Gastroesophageal sphincter (tissue), 4 donors: ENCODE measurements at places on chromosomes 6 and 20. TPM values are rescaled to one million over a fixed set of nuclear protein-coding genes. Genes with fewer than 3 reads are reported as not detected.

MLN gene
- total RNA-seq, result not detected

NRSN1 gene
- 0.15 TPM for total RNA-seq

PROCR gene
- total RNA-seq, result 37.6 TPM

KDM1B gene
- total RNA-seq, result 11.0 TPM

NHLRC1 gene
- total RNA-seq, result 0.72 TPM

MYBL2 gene
- total RNA-seq, result not detected

DDX43 gene
- 0.62 TPM for total RNA-seq

CCN6 gene
- not detected for total RNA-seq

GLP1R gene
- 0.54 TPM for total RNA-seq

SLC35F1 gene
- total RNA-seq, result 5.4 TPM

CLVS2 gene
- total RNA-seq, result not detected

WFDC5 gene
- not detected for total RNA-seq

CHMP4B gene
- 118 TPM for total RNA-seq

LINC00237 gene
- not detected for total RNA-seq

ZNF165 gene
- 0.77 TPM for total RNA-seq

SMOC2 gene
- 382 TPM for total RNA-seq

HLA-DRB5 gene
- not detected for total RNA-seq

AFDN gene
- 60.7 TPM for total RNA-seq

FANCE gene
- 5.0 TPM for total RNA-seq

LAMA5 gene
- total RNA-seq, result 58.6 TPM

F13A1 gene
- 28.8 TPM for total RNA-seq

OTOR gene
- not detected for total RNA-seq

SRXN1 gene
- total RNA-seq, result 38.6 TPM

OLIG3 gene
- total RNA-seq, result not detected

PRSS35 gene
- total RNA-seq, result 0.40 TPM

EBF4 gene
- total RNA-seq, result 36.6 TPM

BMP5 gene
- total RNA-seq, result 0.40 TPM

ECT2L gene
- total RNA-seq, result not detected

TSBP1 gene
- not detected for total RNA-seq

CCM2L gene
- total RNA-seq, result 3.0 TPM

COL19A1 gene
- total RNA-seq, result 4.8 TPM

HLA-DRA gene
- 43.6 TPM for total RNA-seq

TSPO2 gene
- not detected for total RNA-seq

SAPCD1 gene
- not detected for total RNA-seq
